ENCODE measurements at places on chromosomes 4 and X.
A peak's percentile ranks its signal among the peaks of the same experiment; 100 is the strongest.

DNA sequence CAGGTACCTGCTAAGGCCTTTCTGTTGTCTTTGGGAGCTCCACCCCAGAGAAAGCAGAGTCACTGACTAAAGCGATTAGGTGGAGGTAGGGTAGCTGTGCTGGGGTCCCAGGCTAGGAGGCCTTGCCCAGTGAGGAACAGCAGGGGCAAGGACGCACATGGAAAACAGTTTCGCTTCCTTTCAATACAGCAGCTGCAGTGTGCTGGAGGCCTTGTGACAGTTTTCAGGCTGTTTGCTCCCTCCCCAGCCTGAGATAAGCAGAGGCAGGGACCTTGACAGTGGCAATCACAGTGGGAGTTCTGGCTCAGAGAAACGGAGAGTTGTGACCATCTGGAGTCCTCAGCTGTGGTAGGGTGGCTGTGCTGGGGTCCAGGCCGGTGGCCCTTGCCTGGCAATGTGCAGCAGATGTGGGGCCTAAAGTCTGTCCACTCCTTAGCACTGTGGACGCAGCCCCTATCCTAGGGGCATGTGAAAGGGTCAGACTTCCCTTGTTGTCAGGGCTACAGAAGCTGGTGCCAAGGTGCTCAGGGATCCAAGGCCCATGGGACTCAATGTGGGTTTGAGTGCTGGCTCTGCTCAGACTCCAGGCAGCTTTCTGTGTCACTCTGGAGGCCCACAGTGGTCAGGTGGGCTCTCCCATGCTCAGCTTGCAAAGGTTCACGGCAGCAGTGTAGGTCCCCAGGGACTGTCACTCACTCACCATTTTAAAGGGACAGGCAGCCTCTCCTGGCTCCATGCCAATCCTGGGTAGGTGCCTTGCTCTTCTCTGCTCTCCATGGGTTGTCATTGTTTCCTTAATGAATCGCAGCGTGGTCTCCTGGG is 534.9 kb upstream of the FMR1 start:
- no peak for DNase-seq

- no peak for DNase-seq
Measured at GRCh38 chrX:55695227-55696018, 22.1 kb upstream of the RRAGB start.

DNA sequence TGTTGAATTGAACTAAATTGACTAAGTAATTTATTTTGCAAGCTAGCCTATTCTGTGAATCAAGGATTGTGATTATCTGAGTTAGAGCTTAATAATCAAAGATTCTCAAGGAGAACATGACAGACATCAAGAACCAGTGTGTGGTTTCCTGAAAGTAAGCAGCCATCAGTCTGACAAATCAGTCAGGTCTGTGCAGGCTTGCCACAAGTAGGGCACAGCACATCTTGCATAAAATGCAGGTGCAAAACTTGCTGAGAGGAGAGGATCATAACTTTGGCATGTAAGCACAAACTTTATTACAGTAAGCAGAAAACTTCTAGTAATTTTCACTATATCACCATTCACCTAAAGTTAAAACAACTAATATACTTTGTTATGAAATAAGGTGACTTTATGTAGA is 22.5 kb downstream of the FAM241A start:
- no peak for DNase-seq

- peak; percentile 70 for DNase-seq
Measured at GRCh38 chr4:173494013-173494970, 35.7 kb downstream of the HAND2 start.

DNA sequence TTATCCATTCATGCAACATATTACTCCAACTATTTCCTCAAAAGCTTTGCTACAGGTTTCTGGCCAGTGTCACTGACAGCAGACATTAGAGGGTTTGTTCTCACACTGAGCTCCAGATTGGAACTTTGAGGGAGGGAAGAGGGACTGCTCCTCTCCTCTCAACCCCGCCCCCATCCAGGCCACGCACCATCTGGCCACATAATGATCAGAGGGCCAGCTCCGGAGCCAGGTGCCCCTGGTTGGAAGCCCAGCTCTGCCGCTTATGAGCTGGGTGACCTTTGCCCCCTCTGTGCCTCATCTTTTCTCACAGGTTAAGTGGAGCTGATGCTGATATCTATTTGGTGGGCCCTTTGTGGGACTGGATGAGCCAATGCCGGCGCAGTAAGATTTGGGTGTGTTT is 55.8 kb downstream of the C4orf50 start:
- no peak for DNase-seq

- no peak for DNase-seq
Measured at GRCh38 chr4:98643755-98644154, 14.7 kb downstream of the TSPAN5 start.

GRCh38 chr4:174389439-174389838 is 105.7 kb downstream of the CEP44 start:
- DNase-seq = no peak

- no peak for DNase-seq
Measured at GRCh38 chrX:51395810-51396728, 63.4 kb downstream of the NUDT10 start.
